ENCODE measurements at places on chromosomes 5 and 9. TPM values are rescaled to one million over a fixed set of nuclear protein-coding genes. Genes with fewer than 3 reads are reported as not detected.

The PPP1R2B gene
- polyA plus RNA-seq, result not detected

GRCh38 chr5:177453852-177454396 lies 7.3 kb downstream of the PRR7 start:
- no peak overlapping the region for H3K4me3 ChIP-seq
- no peaks in the 10 kb centered on the region for H3K36me3 ChIP-seq
- DNase-seq, result no peak

DNA sequence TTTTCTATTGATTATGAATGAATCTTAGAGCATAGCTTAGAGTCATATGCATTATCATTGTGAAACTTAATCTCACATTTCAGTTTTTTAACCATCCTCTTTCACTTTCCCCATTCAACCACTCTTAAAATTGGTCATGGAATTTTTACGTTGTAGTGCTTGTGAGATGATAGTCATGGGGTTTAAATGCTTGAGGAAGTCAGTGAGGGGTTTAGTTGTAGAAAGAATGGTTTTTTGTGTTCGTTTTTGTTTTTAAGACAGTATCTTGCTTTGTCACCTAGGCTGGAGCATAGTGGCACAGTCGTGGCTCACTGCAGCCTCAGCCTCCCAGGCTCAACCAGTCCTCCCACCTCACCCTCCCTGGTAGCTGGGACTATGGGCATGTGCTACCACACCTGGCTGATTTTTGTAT lies 19.6 kb downstream of the UGCG start:
- no peak overlapping the region for H3K4me3 ChIP-seq
- H3K27me3 ChIP-seq, result no peaks in the 10 kb centered on the region
- peaks cover 7% of the 10 kb centered on the region for H3K4me1 ChIP-seq
- DNase-seq, result no peak
- H3K36me3 ChIP-seq, result no peaks in the 10 kb centered on the region

DNA sequence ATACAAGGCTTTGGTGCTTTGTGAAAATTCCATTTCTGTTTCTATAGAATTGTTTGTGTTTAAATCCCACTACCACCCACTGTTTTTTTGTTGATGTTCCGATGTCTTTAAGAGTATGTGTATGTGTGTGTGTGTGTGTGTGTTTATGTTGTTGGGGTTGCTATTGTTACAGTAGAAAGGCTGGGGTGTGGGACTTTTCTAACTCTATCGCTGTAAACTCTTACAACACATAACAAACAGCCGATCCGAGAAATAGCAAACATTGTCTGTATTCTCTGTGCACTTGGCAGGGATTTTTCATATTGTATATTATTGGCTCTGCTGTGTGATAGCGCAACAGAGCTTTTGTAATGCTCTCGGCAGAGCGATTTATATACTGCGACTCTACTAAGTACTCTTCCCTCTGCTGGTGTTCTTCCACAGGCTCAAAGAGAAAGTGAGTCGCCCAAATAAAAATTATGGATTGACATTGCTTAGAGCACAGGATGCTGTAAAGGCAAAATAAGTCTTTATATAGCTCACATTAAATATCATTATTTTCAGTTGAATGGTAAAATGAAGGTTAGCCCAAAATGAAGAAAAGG lies 492.2 kb upstream of the ARRDC3 start:
- DNase-seq, result no peak
- H3K4me1 ChIP-seq, result no peaks in the 10 kb centered on the region
- H3K27me3 ChIP-seq, result no peaks in the 10 kb centered on the region
- no peak overlapping the region for H3K4me3 ChIP-seq

DNA sequence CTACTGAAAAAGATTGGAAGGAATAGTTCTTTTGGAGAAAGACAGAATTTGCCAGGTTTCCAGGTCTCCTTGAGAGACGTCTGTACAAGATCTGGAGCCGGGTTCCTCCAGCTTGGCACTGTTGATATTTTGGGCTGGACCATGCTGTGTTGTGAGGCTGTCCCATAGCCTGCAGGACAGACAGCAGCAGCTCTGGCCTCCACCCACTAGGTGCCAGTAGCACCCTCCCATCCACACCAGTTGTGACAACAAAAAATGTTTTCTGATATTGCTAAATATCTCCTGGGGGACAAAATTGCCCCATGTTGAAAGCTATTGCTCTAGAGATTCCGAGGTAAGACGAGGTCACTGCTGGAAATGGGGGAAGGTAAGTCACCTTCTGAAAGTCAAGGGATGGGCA lies 287.7 kb upstream of the DAP start:
- no peaks in the 10 kb centered on the region for H3K36me3 ChIP-seq
- no peak overlapping the region for H3K4me3 ChIP-seq
- no peak for DNase-seq
- H3K4me1 ChIP-seq, result no peaks in the 10 kb centered on the region

- no peak overlapping the region for H3K27ac ChIP-seq
- H3K4me3 ChIP-seq, result no peak overlapping the region
- no peaks in the 10 kb centered on the region for H3K27me3 ChIP-seq
- no peak for DNase-seq
These were observed 44.1 kb downstream of the APTX start for GRCh38 chr9:32957358-32957757.

- no peak overlapping the region for H3K27ac ChIP-seq
- H3K4me3 ChIP-seq, result no peak overlapping the region
- H3K36me3 ChIP-seq, result no peaks in the 10 kb centered on the region
- DNase-seq, result no peak
- H3K27me3 ChIP-seq, result no peaks in the 10 kb centered on the region
These were observed 228.7 kb downstream of the TLE1 start for GRCh38 chr9:81460693-81461092.

DNA sequence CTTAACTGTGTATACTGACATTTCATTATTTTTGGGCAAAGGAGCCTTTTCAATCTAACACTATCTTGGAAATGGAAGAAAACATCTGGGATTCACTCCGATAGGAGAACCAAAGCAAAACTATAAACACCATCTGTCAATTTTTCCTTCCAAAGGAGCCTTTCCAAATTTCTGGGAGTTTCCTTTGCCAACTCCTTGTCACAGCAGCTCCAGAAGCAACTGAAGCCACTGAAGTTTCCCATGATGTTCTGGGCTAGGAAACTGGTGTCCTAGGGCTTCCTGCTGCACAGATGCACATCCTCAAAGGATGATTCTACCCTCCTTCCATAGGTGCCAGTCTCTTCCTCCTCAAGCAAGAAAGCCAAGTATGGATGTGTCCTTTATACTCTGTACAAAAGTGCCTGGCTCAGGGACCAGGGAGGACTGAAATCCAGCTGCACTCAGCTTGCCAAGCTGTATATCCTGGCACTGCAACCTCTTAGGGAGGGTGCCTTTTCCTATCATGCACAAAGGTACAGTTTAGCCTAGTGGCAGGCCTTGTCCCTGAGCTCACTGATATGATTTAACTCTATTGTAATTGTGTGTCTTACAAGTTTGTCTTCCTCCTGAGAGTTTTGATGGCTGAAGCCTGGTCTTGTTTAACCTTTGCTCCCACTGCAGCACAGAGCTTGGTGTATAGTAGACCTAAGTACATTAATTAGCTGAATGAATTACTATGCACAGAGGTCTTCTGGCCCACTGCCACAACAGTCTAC lies 8.4 kb upstream of the UBAP1 start:
- H3K36me3 ChIP-seq, result no peaks in the 10 kb centered on the region
- no peaks in the 10 kb centered on the region for H3K4me1 ChIP-seq
- no peak for DNase-seq
- no peak overlapping the region for H3K4me3 ChIP-seq
- no peaks in the 10 kb centered on the region for H3K27me3 ChIP-seq

The CCL27 gene
- not detected for polyA plus RNA-seq

The SAPCD2 gene
- 0.30 TPM for polyA plus RNA-seq

DNA sequence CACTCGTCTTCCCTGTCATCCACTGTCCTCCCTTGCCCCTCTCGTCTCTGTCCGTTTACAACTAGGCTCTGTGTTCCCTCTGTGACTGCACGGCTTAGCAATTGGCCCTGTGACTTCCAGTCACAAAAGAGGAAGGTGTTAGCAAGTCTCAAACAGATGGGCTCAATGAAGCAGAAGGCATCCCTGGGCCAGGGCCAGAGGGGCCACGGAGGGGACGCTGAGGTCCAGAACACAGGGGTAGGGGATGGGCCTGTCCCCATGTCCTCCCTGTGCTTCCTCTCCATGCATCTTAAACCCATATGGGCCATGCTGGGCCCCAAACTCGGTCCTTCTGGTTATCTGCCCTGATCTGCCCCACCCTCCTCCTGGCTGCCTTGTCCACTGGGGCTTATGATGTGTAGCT lies at the start of gene CD72:
CD72 (minus strand) TSS at position 89 of the 403 bp plus-strand sequence. CDS start 110 bp downstream, outside the sequence.
- peak within 1 kb of the TSS; percentile 20 for H3K4me3 ChIP-seq
- H3K27me3 ChIP-seq, result no peaks in the 10 kb centered on the region
- no peaks in the 10 kb centered on the region for H3K4me1 ChIP-seq
- peak within 1 kb of the TSS; percentile 22 for H3K27ac ChIP-seq
- no peaks in the 10 kb centered on the region for H3K36me3 ChIP-seq
- DNase-seq, result no peak

DNA sequence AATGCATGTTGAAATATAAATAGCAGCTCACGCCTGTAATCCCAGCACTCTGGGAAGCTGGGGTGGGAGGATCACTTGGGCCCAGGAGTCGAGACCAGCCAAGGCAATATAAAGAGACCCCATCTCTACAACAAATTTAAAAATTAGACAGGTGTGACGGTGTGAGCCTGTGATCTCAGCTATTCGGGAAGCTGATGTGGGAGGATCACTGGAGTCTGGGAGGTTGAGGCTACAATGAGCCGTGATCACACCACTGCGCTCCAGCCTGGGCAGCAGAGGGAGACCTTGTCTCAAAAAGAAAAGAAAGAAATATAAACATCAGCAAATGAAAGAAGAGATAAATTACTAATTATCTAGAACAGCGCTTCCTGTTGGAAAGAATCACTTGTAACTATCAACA lies 105.0 kb downstream of the MAPKAP1 start:
- H3K36me3 ChIP-seq, result no peaks in the 10 kb centered on the region
- H3K27me3 ChIP-seq, result no peaks in the 10 kb centered on the region
- no peak overlapping the region for H3K27ac ChIP-seq
- no peak overlapping the region for H3K4me3 ChIP-seq
- DNase-seq, result no peak

DNA sequence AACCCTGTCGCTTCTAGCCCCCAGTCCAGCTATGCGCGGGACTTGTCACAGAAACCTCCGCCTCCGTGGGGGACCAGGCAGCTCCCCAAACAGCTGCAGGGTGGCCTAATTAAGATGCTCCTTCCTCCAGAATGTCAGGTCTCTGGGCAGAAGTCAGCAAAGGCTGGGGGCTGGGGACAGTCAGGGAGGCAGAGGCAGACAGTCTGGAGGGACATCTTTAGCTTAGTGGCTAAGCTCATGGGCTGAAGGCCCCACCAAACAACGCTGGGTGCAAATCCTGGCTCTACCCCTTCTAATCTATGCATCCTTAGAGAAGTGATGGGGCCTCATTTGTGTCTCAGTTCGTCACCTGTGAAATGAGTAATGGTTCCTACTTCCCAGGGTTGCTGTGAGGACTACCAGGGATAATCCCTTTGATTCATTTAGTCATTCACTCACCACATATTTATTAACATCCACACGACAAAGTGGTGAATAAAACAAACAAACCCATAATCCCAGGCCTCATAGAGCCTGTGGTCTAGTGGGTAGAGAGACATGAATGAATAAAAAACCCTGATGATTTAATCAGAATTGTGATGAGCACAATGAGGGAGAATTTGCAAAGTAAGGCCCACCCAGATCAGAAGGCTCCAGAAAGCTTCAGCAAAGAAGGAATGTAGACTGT lies 20.2 kb upstream of the MED27 start:
- DNase-seq, result no peak
- no peak overlapping the region for H3K4me3 ChIP-seq
- no peak overlapping the region for H3K27ac ChIP-seq
- H3K36me3 ChIP-seq, result no peaks in the 10 kb centered on the region
- H3K4me1 ChIP-seq, result no peaks in the 10 kb centered on the region
- H3K27me3 ChIP-seq, result no peaks in the 10 kb centered on the region

Data from pancreas (tissue), 10 donors.